NCI-H2227 treated with DMSO at 0.1 percent for 48 hours (cell line): ENCODE measurements at places on chromosomes 3 and 15.

- no peak for DNase-seq
Observed at GRCh38 chr3:129123314-129124060, 1.9 kb upstream of the RAB43 start.

DNA sequence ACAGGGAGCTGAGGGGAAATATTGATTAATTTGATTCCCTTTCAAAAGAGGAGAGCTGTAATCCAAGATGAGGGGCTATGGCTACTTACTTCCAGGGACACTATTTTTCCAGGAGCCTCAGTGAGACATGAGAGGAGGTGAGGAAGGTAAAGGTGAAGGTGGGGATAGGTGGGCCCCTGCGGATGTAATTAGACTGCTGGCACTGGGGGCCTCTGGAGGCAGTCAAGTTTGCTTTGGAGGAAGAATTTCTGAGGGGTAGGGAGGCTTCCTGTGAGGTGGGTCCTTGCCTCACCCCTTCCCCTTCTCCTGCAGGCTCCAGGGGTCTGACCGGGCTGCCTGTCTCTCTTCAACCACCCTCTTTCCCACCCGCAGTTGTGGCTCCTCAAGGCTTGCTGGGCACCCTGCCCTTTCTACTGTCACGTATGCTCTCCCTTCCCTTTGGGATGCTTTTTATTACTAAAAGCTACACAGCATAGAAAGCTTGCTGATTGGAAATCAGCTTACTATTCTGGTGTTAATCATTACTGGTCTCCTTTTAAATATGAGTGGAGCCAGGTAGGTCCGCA is 22.5 kb downstream of the GASK1A start:
- DNase-seq, result no peak

DNA sequence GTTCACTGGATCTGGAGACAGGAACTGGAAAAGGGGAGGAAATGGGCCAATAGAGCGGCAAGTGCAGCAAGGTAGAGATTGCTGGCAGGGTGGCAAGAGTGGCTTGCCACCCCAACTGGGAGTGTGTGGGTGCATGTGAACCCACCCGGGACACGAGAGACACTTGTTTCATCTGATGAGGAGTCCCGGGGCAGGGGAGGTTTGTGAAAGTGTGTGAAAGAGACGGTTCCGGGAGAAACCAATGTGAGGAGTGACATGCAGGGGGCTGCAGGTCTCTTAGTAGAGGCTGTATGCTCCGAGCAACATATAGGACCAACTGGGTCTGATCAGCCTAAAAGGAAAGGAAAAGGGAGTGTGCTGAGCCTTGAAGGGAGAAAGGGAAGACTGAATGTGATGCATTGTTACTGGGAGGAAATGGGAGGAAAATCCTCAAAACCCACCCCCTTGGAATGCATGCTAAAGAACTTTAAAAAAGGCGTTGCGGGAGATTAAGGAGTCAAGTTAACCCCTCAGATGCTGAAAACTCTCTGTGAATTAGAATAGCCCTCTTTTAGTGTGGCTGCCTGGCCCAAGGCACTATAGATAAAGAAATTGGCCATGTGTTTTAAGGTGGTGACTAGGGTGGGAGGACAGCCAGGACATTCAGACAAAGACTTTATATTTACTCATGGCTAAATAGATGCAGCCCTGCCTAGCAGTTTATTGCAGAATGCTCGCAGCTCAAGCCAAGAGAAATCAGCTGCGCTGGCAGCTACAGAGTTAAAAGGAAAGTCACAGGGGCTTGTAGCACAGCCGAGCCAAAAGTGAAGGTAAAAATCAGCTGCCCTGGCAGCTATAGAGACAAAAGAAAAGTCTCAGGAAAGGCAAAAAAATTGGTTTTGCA is 9.1 kb upstream of the SLC9C1 start:
- DNase-seq, result no peak

DNA sequence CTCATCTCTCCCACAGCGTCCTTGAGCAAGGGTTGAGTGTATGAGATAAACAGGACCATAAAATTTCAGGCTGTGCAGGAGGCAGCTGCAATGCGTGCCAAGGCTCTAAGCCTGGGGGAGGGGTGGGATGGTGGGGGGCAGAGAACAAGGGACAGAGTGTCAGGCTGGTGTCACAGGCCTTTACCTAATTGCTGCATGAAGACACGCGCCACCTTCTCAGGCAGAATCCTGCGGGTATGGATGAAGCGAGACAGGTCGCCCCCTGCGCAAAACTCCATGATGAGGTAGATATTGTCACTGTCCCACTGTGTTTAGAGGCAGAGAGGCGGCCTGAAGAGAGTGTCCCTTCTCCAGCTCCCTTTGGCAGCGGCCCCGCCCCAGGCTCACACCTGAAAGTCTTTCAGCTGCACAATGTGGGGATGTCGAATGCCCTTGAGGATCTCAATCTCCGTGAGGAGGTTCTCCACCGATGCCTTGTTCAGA is 1.0 kb downstream of the ULK3 start:
- no peak for DNase-seq

GRCh38 chr3:8482263-8482662 is 19.4 kb upstream of the LMCD1 start:
- no peak for DNase-seq

DNA sequence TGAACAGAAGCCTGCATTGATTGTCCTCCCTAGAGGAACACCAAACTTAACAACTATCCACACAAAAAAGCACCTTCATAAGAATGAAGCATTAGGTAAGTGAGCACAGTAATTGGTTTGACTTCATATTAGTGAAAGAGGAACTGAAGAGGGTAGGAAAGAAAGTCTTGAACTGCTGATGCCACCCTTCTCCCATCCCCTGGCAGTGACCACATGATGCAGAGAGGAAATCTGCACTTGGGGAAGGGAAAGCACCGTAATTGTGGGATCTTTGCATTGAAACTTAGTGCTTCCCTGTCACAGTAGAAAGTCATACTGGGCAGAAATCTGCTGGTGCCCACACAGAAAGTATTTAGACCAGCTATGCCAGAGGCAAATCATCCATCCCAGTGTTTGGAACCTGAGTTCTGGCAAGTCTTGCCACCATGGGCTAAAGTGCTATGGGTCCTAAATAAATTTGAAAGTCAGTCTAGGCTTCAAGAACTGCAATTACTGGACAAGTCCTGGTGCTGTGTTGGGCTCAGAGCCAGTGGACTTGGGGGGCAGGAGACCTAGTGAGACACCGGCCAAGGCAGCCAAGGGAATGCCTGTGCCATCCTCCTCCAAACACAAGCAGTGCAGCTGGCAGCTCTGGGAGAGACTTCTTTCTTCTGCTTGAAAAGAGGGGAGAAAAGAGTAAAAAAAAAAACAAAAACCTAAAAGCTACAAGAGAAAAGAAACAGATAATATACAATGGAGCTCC is 63.6 kb downstream of the SLC15A2 start:
- DNase-seq, result no peak

DNA sequence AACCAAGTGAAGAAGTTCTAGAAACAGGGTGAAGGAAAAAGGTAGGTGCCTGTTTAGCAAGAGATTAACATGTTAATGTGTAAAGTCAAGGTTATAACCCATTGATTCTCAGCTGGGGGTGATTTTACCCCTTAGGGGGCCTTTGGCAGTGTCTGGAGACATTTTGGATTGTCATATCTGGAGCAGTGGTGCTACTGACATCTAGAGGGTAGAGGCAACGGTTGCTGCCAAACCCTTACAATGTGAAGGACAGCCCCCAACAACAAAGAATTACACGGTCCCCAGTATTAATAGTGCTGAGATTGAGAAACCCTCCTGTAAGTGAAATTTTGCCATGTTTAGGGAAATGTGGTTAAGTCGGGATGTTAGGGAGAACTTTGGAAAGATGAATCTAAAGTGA is 74.7 kb downstream of the CRYBG3 start:
- DNase-seq, result no peak

- no peak for DNase-seq
Observed at GRCh38 chr3:159950156-159950898, 38.3 kb upstream of the IL12A start.

DNA sequence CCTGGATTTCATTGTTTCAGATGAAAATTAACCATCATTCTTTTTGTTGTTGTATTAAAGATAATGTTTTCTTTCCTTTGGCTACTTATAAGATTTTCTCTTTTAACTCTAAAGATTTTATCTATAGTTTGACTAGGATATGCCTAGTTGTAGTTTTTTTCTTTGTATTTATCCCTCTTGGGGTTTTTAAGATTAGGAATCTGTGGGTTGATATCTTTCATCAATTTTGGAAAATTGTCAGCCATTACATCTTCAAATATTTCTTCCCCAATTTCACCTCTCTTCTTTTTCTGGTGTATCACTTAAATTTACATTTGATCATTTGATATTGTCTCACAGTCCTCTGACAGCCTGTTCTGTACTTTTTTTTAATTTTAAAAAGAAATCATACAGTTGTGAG is 32.5 kb upstream of the LIMD1 start:
- no peak for DNase-seq
